ENCODE measurements at places on chromosomes 1 and 21.

- no peak for DNase-seq
These were observed 25.4 kb downstream of the NUP210L start for GRCh38 chr1:154129391-154129970.

DNA sequence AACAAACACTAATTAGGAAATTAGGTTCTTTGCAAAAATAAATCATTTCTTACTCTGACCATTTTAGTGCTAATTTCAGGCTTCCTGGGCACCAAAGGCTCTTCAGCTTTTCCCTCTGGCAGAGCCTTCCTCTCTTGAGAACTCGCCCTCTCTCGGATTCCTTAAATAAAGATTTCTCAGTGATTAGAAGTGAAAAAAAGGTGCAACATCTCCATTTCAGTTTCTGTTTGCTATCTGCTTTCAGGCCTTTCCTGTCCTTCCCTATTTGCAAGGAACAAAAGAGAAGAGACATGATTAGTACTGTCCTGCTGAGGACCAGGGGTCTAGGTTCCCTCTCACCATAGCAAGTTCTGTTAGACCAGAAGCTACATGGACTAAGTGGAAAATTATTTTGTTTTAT is 27.8 kb upstream of the CACYBP start:
- no peak for DNase-seq

GRCh38 chr21:27586986-27587385 is 620.1 kb upstream of the ADAMTS5 start:
- no peak for DNase-seq

DNA sequence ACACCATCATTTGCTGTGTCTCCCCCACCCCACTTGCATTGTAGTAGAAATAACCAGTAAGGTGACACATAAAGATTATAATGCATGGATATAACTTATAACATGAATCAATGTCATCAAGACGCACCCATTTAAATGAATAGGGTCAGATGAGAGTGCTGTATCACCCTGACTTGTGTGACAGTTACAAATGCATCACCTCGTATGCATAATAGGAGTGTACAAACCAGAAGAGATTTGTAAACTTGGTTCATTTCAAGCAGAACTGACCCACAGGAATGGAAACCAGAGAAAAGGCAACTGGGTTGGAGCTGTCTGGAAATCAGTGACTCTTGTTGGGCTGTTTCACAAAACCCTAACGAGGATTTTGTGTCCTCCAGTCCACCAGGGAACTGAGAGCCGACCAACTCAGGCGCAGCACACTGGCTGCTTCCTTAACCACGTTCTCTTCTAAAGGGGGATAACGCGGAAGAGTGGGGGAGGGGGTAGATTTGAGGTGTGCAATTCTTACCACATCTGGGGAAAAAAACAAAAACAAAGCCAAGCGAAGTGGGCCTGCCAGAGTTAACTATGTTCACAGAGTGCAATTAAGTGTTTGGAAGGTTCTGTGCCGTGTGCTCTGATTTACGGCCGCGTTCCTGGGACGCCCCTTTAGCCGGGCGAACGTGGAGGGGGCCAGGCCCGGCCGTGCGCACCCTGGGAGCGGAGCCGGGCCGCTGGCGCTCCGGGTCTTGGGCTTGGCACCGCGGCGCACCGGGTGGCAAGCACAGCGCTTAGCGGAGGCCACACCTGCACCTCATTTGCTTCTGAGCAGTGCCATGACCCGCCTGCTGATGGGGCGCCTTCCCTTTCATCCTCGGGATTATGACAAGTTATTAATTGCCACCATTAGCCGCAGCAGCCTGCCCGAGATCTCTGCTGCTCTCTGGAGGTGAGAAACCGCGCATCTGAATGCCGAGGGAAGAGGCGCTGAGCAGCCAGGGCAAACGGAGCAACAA is 248.8 kb upstream of the FOXD3 start:
- no peak for DNase-seq

DNA sequence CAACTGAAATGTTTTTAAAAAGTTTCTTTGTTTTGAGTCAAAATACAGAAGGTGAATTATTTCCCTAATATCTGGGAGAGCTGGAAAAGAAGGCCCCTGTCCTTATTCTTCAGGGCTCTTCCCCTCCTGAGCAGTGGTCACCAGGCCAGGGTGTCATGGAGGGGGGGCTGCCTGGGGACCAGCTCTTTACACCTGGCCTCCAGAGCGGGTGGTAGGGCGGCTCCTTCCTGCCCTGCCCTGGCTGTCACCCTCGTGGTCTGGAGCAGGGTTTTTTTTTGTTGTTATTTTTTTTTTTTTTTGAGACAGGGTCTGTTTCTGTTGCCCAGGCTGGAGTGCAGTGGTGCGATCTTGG is 6.6 kb downstream of the SKI start:
- DNase-seq, result no peak

DNA sequence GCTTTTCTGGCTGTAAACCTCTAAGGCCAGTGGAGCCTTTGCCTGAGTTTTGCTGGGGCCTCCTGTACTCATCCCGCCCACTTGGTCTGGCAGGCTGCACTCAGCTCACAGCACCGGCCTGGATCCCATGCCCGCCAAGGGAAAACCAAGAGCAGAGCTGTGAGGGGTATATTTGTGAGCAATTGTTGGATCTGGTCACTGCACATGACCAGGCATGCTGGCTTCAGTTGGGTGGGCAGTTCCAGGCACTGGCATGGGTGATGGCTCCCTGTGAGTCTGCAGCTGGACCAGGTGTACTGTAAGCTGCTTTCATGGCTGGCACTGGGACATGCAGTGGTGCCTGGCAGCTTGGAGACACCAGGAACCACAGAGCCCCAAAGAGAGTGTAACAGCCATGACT is 563.1 kb upstream of the RGS18 start:
- no peak for DNase-seq

- no peak for DNase-seq
These were observed 47.9 kb upstream of the LEPR start for GRCh38 chr1:65372557-65372956.
